HepG2 (cell line): ENCODE measurements at places on chromosomes 11 and 22. TPM values are rescaled to one million over a fixed set of nuclear protein-coding genes. Genes with fewer than 3 reads are reported as not detected.

ARHGAP42 gene
- 4.3 and 4.8 TPM in 2 replicates for total RNA-seq

OR52I2 gene
- total RNA-seq, result not detected in 2 replicates

- H3K4me1 ChIP-seq, result peaks cover 18% of the 10 kb centered on the region
- no peak overlapping the region for H3K4me3 ChIP-seq
- H3K36me3 ChIP-seq, result no peaks in the 10 kb centered on the region
- peaks cover 13% of the 10 kb centered on the region for H3K27me3 ChIP-seq
Measured at GRCh38 chr11:120122924-120123683, 14.8 kb downstream of the TRIM29 start.

DNA sequence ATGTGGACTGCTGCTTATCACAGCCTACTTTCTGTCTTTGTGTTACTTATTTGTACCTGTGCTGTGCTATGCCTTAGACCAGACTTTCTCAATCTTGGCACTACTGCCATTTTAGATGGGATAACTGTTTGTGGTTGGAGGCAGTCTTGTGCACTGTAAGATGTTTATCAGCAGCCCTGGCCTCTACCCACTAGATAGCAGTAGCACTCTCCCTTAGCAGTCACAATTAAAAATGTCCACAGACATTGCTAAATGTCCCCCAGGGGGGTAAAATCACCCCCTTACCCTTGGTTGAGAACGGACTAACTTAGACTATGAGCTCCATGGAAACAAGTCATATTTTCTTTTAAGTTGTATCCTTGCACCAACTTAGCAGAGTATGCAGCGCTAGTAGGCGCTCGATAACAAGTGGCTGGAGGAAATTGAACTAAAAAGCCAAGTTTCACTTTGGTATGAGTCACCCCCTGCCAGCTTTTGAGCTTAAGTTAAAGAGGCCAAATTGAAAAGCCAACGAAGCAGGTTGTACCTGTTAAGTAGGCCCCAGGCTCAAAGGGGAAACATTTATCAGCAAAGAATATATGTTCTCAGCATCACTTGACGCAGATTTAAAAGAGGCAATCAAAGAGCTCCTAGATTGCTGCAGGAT lies 304.8 kb upstream of the SORL1-AS1 start:
- no peaks in the 10 kb centered on the region; the same call in 2 of the 3 replicates for H3K27me3 ChIP-seq
- H3K4me3 ChIP-seq, result no peak overlapping the region
- no peak for DNase-seq
- no peaks in the 10 kb centered on the region for H3K36me3 ChIP-seq
- H3K4me1 ChIP-seq, result no peaks in the 10 kb centered on the region
- no peak overlapping the region for H3K27ac ChIP-seq

LMO1 gene
- total RNA-seq, result not detected in 2 replicates

- no peak overlapping the region for H3K27ac ChIP-seq
- peaks cover 26% of the 10 kb centered on the region; the same call in 2 of the 3 replicates for H3K27me3 ChIP-seq
- H3K4me1 ChIP-seq, result 0 out of 2 replicates have a peak, but pooled peaks cover under 1% of the 10 kb centered on the region
- DNase-seq, result no peak
- H3K36me3 ChIP-seq, result no peaks in the 10 kb centered on the region
Measured at GRCh38 chr11:45765836-45766235, 39.1 kb upstream of the SLC35C1 start.

CSNK2A3 gene
- total RNA-seq, result 3.5 and 5.4 TPM in 2 replicates

GPR83 gene
- 0.04 and 0.10 TPM in 2 replicates for total RNA-seq

- H3K4me1 ChIP-seq, result peaks cover 66% of the 10 kb centered on the region
- H3K36me3 ChIP-seq, result no peaks in the 10 kb centered on the region
- peak overlapping the region; percentile 51 for H3K4me3 ChIP-seq
Measured at GRCh38 chr11:64304316-64305072, 830 bp upstream of the ESRRA start.

GRCh38 chr11:69122630-69123431 lies 32.9 kb upstream of the SMIM38 start:
- H3K27ac ChIP-seq, result no peak overlapping the region
- 0 out of 2 replicates have a peak overlapping the region, but pooled peaks have one; percentile 1 for H3K4me3 ChIP-seq
- H3K27me3 ChIP-seq, result peaks cover 3% of the 10 kb centered on the region; the same call in 1 of the 2 replicates
- no peaks in the 10 kb centered on the region for H3K36me3 ChIP-seq

HDAC10 gene
- 4.0 and 13.9 TPM in 2 replicates for total RNA-seq

DNA sequence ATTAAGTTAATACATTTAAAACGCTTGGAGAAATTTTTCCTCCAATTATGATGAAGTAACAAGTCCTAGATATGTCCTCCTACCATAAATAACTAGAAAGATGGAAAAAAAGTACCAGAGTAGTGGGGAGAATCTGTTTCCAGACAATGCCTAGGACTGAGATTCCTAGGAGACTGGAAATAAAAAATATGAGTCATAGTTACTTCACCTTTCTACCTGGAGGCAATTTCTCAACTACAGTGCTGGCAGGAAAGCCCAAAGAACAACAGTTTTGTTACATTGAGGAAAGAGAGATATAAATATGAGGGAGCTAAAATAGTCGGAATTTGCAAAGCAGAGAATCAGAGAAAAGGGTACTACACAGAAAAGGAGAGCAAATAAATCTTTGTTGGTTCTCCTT lies 202.1 kb upstream of the ARHGAP42 start:
- no peaks in the 10 kb centered on the region for H3K4me1 ChIP-seq
- H3K4me3 ChIP-seq, result no peak overlapping the region
- H3K36me3 ChIP-seq, result no peaks in the 10 kb centered on the region
- no peak for DNase-seq
- no peaks in the 10 kb centered on the region for H3K27me3 ChIP-seq

DNA sequence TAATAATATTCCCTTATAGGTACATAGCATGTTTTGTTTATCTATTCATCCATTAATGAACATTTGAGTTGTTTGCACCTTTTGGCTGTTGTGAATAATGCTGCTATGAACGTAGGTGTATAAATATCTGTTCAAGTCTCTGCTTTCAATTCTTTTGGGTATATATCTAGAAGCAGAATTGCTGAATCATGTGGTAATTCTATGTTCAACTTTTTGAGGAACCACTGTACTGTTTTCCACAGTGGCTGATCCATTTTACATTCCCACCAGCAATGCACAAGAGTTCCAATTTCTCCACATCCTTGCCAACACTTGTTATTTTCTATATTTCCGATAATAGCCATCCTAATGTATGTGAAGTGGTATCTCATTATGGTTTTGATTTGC lies 51.2 kb upstream of the CWF19L2 start:
- no peak overlapping the region for H3K4me3 ChIP-seq
- no peaks in the 10 kb centered on the region for H3K27me3 ChIP-seq
- peaks cover 3% of the 10 kb centered on the region for H3K36me3 ChIP-seq
- no peak overlapping the region for H3K27ac ChIP-seq
- no peak for DNase-seq
- no peaks in the 10 kb centered on the region for H3K4me1 ChIP-seq

LYVE1 gene
- 0.81 and 1.4 TPM in 2 replicates for total RNA-seq

GRCh38 chr11:26676641-26677040 lies 45.2 kb downstream of the SLC5A12 start:
- H3K27me3 ChIP-seq, result no peaks in the 10 kb centered on the region
- DNase-seq, result no peak
- no peak overlapping the region for H3K27ac ChIP-seq
- no peaks in the 10 kb centered on the region for H3K4me1 ChIP-seq

- no peak for DNase-seq
- H3K27me3 ChIP-seq, result no peaks in the 10 kb centered on the region; the same call in 1 of the 2 replicates
- H3K36me3 ChIP-seq, result no peaks in the 10 kb centered on the region
- no peak overlapping the region for H3K27ac ChIP-seq
Measured at GRCh38 chr11:6415797-6416196, 3.1 kb downstream of the APBB1 start.

DNA sequence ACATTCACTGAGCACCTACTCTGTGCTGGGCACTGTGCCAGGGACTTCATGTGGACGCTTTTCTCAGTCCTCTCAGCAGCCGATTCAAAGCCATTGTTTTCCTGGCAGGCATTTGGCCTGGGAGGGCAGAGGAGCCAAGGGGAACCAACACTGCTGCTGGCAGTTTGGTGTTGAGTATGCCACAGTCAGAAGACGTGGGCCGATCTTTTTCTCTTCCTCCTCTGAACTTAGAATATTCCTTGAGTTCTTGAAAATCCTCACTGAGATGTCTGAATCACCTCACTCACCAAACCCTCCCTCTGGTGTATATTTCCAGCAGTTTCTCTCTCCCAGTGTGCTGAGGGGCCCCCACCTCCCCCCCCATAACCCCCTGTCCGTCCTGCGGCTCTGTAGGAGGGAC lies 114.5 kb upstream of the CRYBB3 start:
- DNase-seq, result no peak
- H3K27ac ChIP-seq, result peak overlapping the region; percentile 54
- H3K4me1 ChIP-seq, result peaks cover 54% of the 10 kb centered on the region
- H3K4me3 ChIP-seq, result no peak overlapping the region
- H3K27me3 ChIP-seq, result no peaks in the 10 kb centered on the region

DNA sequence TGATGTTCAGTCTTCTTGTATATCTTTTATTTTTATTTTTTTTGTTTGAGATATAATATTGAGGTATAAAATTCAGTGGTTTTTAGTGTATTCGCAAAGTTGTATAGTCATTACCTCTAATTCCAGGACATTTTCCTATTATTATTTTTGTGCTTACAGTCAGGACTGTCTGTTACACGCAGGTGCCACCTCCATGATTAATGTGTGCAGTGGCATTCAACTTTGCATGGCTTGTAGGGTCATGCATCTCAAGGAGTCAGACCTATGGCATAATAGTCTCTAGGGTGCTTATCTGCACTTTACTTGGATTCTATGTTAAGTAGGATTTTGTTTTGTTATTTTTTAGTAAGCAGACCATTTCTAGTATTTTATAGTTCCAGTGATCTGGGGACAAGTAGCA lies 1.0 kb downstream of the CTR9 start:
- H3K36me3 ChIP-seq, result peaks cover 19% of the 10 kb centered on the region
- H3K4me3 ChIP-seq, result peak overlapping the region; percentile 91; the same call in 1 of the 2 replicates
- H3K27ac ChIP-seq, result no peak overlapping the region
- no peaks in the 10 kb centered on the region; the same call in 2 of the 3 replicates for H3K27me3 ChIP-seq

- H3K4me1 ChIP-seq, result peaks cover 62% of the 10 kb centered on the region
- H3K27me3 ChIP-seq, result no peaks in the 10 kb centered on the region
- no peaks in the 10 kb centered on the region for H3K36me3 ChIP-seq
- H3K27ac ChIP-seq, result no peak overlapping the region
- no peak overlapping the region for H3K4me3 ChIP-seq
Measured at GRCh38 chr11:12696911-12697581, 22.8 kb downstream of the TEAD1 start.

- no peak for DNase-seq
- H3K27ac ChIP-seq, result no peak overlapping the region
- no peak overlapping the region for H3K4me3 ChIP-seq
- no peaks in the 10 kb centered on the region for H3K36me3 ChIP-seq
Measured at GRCh38 chr11:105492010-105492409, 117.9 kb upstream of the GRIA4 start.

SLC5A1 gene
- total RNA-seq, result not detected in 2 replicates

GRCh38 chr11:103744496-103745153 lies 291.8 kb upstream of the DDI1 start:
- H3K36me3 ChIP-seq, result no peaks in the 10 kb centered on the region
- DNase-seq, result no peak
- no peak overlapping the region for H3K4me3 ChIP-seq
- H3K4me1 ChIP-seq, result no peaks in the 10 kb centered on the region

DNA sequence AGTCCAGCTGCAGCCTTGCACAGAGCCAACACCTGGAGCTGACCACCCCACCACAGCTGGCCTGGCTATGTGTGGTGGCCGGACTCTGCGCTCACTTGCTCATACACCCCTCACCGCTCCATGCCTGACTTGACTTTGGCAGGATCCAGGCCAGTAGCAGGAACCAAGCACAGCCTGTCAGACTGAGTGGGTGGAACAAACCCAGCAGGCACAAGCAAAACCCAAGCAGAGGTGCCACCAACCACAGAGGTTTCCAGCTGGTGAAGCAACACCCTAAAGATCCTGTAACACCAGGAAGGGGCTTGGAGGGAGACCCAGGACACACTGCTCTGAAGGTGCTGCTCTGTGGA lies 44.9 kb upstream of the WNT11 start:
- no peak for DNase-seq
- H3K36me3 ChIP-seq, result no peaks in the 10 kb centered on the region
- H3K4me3 ChIP-seq, result no peak overlapping the region
- no peak overlapping the region for H3K27ac ChIP-seq
- H3K27me3 ChIP-seq, result peaks cover 4% of the 10 kb centered on the region

- no peak for DNase-seq
- H3K4me1 ChIP-seq, result peaks cover 36% of the 10 kb centered on the region
- no peaks in the 10 kb centered on the region for H3K27me3 ChIP-seq
- no peak overlapping the region for H3K27ac ChIP-seq
Measured at GRCh38 chr22:32572741-32573500, 98.3 kb downstream of the FBXO7 start.

GRCh38 chr22:44045145-44045544 lies 21.0 kb downstream of the PARVB start:
- H3K27ac ChIP-seq, result no peak overlapping the region
- H3K36me3 ChIP-seq, result no peaks in the 10 kb centered on the region
- H3K4me1 ChIP-seq, result 0 out of 2 replicates have a peak, but pooled peaks cover 6% of the 10 kb centered on the region
- no peak for DNase-seq
- no peaks in the 10 kb centered on the region; the same call in 1 of the 2 replicates for H3K27me3 ChIP-seq

GRCh38 chr11:66335531-66336233 lies 552 bp downstream of the RIN1 start:
- peaks cover 15% of the 10 kb centered on the region; the same call in 2 of the 3 replicates for H3K36me3 ChIP-seq
- no peaks in the 10 kb centered on the region for H3K27me3 ChIP-seq
- H3K27ac ChIP-seq, result peak overlapping the region; percentile 63
- peak overlapping the region; percentile 70 for H3K4me3 ChIP-seq
- DNase-seq, result no peak
- H3K4me1 ChIP-seq, result peaks cover 19% of the 10 kb centered on the region

SLC22A25 gene
- 0.18 TPM in 2 replicates for total RNA-seq

DNA sequence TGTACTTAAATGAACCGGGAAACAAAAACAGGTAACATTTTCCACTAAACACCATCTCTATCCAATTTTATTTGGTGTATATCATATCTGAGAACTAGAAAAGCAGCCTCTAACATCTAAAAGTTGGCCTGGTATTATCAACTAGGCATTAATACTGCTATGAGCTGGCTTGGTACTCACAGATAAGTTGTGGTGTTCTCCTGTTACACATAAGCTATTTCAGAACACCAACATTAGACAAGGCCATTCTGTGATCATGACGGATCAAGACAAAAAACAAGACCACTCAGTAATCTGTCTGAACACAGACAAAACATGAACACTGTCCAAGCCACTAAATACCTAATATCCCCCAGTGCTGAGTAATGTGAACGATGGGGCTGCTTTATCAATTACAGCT lies 11.9 kb downstream of the RIC3 start:
- H3K36me3 ChIP-seq, result no peaks in the 10 kb centered on the region
- no peaks in the 10 kb centered on the region for H3K4me1 ChIP-seq
- no peak overlapping the region for H3K27ac ChIP-seq
- no peaks in the 10 kb centered on the region for H3K27me3 ChIP-seq
- H3K4me3 ChIP-seq, result no peak overlapping the region

TTC36 gene
- total RNA-seq, result 0.40 TPM in 1 of 2 replicates, not detected in the other

DNA sequence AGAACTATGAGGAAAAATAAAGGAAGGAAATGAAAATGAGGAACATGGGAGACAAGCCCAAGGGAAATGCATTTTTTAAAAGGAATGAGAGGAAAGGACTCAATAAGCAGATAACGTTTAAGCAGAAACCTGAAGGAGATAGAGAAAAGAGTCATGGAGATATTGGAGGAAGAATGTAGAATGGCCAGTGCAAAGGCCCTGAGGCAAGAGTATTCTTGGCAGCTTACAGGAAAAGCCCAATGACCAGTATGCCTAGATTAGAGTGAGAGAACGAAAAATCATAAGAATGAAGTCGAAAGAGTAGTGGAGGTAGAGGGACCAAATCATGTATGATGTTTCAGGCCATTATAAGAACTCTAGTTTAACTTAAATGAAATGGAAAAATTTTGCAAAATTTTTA lies 220.3 kb downstream of the DLG2 start:
- DNase-seq, result no peak
- H3K4me3 ChIP-seq, result no peak overlapping the region
- H3K27me3 ChIP-seq, result no peaks in the 10 kb centered on the region

NAALAD2 gene
- 5.5 and 8.0 TPM in 2 replicates for total RNA-seq

- H3K36me3 ChIP-seq, result no peaks in the 10 kb centered on the region
- no peak overlapping the region for H3K27ac ChIP-seq
- peak; percentile 34 for DNase-seq
Measured at GRCh38 chr11:120079750-120080610, 57.9 kb downstream of the TRIM29 start.

GPHA2 gene
- 11.6 and 19.1 TPM in 2 replicates for total RNA-seq
